ENCODE measurements at places on chromosomes 7 and 10.

- no peak for DNase-seq
Observed at GRCh38 chr7:74012842-74013249, 15.1 kb upstream of the ELN start.

GRCh38 chr7:140537750-140538482 lies 58.6 kb upstream of the MKRN1 start:
- no peak for DNase-seq

DNA sequence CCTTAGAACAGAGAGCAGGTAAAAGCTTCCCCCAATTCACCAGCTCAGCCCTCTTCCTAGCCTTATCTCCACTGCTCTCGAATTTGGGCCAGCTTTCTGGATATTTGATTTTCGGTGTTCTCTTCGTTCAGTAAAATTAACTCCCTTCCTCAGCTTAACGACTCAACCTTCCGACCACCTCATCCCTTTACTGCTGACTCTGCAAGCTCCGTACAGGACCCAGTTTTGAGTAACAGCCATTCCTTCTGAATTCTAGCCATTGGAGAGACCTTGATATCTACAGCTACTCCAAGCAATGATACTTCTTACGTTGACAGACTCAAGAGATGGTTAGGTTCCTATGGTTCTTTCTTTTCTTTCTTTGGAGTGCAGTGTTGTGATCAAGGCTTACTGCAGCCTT lies 65.8 kb downstream of the ATE1 start:
- DNase-seq, result no peak

- DNase-seq, result no peak
Observed at GRCh38 chr10:22657566-22658225, 56.7 kb downstream of the PIP4K2A start.

GRCh38 chr10:24343686-24344085 lies 134.7 kb downstream of the KIAA1217 start:
- no peak for DNase-seq

DNA sequence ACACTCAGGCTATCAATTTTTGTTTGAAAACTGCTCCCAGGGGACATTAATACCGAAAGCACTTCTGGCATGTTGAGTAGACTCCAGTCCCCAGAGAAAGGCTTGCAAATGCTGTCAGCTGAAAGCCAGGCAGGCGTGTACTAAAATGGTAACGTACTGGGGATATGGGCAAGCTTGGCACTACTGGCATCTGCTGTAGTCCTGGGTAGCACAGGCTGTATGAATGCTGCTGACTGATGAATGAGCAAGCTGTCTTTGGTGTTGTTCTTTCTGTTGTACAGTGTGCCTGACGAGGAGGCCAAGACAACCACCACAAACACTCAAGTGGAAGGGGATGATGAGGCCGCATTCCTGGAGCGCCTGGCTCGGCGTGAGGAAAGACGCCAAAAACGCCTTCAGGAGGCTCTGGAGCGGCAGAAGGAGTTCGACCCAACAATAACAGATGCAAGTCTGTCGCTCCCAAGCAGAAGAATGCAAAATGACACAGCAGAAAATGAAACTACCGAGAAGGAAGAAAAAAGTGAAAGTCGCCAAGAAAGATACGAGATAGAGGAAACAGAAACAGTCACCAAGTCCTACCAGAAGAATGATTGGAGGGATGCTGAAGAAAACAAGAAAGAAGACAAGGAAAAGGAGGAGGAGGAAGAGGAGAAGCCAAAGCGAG lies 53.5 kb upstream of the AGBL3 start:
- DNase-seq, result no peak

DNA sequence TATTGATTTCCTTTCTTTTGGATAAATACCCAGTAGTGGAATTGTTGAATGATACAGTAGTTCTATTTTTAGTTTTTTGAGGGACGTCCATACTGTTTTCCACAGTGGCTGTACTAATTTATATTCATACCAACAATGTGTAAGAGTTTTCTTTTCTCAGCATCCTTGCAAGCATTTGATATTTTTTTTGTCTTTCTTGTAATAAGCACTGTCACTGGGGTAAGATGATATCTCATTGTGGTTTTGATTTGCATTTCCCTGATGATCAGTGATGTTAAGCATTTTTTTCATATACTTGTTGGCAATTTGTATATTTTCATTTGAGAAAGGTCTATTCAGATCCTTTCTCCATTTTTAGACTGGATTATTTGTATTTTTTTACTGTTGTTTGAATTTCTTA lies 308.7 kb downstream of the PTEN start:
- DNase-seq, result no peak

DNA sequence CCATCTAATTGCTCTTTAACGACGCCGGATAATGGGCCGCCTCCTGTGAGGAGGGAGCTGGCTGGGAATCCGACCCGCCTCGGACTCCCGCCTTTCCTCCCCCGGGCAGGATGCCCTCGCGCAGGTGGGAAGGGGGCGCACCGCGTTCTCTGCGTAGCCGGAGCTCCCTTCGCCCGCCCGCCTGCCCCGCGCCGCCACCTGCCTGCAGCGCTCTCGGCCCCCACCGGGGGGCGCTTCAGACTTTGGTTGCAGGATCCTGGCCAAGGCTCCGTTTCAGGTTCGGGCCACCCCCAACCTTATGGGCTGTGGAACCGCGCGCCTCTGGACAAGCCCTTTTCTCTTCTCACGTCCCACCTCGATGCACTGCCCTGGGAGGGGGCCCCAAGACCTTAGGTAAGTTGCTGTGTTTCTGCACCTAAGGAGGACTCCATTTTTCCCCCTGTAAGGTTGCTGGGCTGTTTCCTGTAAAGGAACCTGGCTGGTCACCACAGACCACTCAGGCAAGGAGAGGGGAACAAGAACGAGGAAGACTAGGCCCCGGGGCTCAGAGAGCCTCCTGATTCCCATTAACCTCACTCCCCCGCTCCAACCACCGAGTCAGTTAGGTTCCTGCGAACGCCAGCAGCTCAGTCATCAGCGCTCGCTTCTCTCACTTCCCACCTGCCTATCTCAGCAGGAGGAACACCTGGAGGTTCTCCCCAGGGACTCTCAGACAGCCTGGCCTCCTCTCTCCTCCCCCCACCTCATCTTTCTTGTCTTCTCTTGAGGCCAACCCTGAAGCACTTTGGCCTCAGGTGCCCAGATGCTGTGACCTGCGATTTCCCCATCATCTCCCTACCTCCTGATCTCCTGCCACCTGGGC lies 11.3 kb upstream of the KAZALD1 start:
- DNase-seq, result peak; percentile 18

DNA sequence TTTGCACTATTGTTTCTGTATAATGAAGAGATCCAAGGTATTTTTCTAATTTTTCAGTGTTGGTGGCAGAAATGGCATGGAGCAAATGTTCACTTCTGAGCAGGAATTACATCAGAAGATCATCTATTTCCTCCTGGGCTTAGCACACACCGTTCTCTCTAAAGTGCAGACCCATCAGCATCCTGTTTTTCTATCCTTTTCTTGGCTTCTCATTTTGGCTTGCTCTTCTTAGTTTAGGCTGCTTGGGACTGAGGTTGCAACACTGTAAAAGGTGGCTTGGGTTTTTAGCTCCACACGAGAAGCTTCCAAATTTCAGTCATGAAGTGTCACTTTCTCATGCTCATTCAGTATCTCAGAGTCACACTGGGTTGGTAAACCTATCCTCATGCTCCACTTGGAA lies 79.9 kb upstream of the SMIM30 start:
- DNase-seq, result no peak

DNA sequence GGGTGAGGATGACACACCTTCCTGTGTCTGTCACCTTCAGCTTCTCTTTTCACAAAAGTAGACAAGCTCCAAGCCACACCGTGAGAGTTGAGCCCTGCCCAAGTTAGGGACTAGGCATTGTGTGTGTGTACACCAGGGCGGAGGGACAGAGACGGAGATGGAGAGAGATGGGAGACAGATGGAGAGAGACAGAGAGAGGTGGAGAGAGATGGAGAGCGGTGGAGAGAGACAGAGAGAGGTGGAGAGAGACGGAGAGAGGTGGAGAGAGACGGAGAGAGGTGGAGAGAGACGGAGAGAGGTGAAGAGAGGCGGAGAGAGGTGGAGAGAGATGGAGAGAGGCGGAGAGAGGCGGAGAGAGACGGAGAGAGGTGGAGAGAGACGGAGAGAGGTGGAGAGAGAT lies 207.0 kb downstream of the DNAJB6 start:
- DNase-seq, result no peak
